ENCODE measurements at places on chromosomes 7 and 10.

GRCh38 chr7:93575555-93576399 is 1.3 kb upstream of the CALCR start:
- no peak for DNase-seq

GRCh38 chr10:93378997-93379730 is 103.0 kb downstream of the MYOF start:
- peak; percentile 52 for DNase-seq

DNA sequence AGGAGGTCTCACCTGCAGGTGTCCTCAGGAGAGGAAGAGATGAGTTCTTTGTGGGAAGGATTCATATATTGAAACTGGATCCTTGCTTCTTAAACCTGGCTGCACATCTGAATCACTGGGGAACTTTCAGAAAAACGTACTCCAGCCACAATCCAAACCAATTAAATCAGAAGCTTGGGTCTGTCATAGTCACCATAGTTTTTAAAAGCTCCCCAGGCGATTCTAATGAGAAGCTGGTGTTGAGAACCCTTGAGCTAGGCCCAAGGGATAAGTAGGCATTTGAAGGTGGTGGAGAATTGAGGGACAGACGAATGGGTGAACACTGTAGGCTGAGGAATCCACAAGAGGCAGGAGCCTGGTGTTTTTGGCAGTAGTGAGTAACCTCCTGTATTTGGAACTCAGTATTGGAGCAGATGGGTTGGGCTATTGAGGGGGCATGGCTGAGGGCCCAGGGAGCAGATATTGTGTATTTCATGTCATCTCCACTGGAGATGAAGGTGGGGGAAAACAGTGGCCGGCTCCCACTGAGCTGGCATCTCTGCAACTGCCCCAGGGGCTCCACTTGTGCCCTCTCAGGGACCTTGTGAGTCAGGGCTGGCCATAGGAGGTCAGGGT is 14.5 kb downstream of the ADCYAP1R1 start:
- no peak for DNase-seq

GRCh38 chr10:97927622-97928021 is 78.0 kb downstream of the GOLGA7B start:
- no peak for DNase-seq

- DNase-seq: no peak
Observed at GRCh38 chr10:58384095-58384494, 1.1 kb upstream of the TFAM start.

- DNase-seq: peak; percentile 90
Observed at GRCh38 chr10:52318822-52319464, 4.9 kb downstream of the DKK1 start.

DNA sequence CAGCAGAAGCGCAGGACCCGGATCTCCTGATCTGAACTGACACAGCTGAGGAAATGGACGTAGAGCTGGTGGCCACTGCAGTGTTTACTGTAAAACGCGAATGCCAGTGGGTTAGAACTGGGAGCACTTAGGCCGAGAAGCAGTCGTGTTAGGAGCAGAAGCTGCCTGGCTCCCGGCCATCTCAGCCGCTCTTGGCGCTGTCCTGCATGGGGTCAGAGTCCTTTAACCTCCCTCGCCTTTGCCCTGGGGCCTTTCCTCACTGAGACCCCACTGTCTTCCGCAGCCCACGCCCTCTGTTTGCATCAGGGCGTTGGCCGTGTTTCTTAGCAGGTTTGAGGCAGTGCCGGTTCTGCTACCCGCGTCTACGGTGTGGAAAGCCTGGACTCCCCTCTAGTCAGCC is 24.6 kb downstream of the DYNC2I1 start:
- no peak for DNase-seq

DNA sequence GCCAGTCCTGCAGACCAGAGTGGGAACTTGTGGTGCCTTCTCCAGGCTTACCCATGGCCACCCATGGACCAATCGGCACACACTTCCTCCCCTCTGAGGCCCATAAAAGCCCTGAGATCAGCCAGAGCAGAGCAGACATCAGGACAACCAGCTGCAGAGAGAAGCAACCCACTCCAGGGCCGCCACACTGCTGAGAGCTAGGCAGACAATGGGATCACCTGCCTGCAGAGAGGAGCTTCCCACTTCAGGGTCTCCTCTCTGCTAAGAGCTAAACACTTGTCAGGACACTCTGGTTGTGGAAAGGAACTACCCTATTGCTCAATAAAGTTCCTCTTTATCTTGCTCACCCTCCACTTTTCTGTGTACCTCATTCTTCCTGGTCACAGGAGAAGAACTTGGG is 34.0 kb downstream of the C7orf25 start:
- DNase-seq: no peak

GRCh38 chr7:39130274-39130673 is 152.6 kb downstream of the POU6F2 start:
- no peak for DNase-seq

DNA sequence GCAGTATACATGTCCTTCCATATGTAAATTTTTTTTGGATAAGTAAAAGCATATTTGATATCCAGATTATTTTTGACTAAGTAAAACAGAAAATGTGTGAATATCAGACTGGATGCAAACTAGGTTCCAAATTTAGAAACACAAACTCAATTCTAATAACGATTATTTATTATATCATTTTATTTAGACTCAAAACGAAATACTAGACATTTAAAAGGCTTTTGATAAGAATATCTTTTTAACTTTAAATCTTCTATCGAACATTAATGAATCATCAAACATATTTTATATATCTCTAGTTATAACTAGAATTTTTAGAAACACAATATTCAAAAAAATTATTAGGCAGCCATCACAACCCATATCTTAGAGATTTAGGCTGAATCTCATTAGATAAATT is 195.2 kb upstream of the KCND2 start:
- no peak for DNase-seq

DNA sequence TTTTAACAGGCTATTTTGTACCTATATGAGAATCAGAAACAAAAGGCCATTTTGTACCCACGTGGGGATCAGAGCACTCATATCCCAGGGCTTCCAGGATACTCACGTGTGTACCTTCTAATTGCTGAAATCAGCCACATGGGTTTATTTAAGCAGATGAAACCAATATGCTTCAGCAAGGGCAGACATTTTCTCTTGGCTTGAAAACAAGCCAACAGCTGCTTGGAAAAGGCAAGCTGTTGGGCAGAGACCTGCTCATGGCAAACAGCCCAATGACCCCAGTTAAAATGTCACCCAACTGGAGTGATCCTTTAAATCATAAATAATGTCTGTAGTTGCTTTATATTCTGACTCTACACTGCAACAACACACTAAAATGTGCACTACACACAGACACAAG is 26.5 kb upstream of the TOMM7 start:
- no peak for DNase-seq

- DNase-seq: no peak
Observed at GRCh38 chr10:4456279-4456678, 369.7 kb upstream of the AKR1E2 start.

DNA sequence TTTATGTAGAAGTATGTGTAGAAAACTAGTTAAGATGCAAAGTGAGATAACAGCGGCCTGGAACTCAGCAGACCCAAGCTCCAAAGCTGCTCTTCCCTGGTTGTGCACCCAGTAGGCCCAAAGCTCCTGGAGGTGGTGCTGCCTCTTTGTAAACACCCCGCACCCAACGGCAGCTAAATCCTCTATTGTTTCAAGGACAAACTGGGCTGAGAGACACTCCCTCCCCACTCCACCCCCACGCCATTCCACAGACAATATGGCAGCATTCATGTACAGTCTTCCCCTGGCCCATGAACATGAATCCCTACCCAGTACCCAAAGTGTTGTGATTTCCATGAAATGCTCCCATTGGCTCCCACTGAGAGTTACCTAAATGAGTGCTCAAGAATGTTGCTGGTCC is 73.5 kb downstream of the VOPP1 start:
- no peak for DNase-seq

GRCh38 chr10:71845410-71846405 is 5.3 kb downstream of the PSAP start:
- DNase-seq: no peak

GRCh38 chr10:114680543-114681117 is 22.6 kb upstream of the ABLIM1 start:
- no peak for DNase-seq

GRCh38 chr10:67036808-67037207 is 111.0 kb downstream of the LRRTM3 start:
- DNase-seq: no peak

DNA sequence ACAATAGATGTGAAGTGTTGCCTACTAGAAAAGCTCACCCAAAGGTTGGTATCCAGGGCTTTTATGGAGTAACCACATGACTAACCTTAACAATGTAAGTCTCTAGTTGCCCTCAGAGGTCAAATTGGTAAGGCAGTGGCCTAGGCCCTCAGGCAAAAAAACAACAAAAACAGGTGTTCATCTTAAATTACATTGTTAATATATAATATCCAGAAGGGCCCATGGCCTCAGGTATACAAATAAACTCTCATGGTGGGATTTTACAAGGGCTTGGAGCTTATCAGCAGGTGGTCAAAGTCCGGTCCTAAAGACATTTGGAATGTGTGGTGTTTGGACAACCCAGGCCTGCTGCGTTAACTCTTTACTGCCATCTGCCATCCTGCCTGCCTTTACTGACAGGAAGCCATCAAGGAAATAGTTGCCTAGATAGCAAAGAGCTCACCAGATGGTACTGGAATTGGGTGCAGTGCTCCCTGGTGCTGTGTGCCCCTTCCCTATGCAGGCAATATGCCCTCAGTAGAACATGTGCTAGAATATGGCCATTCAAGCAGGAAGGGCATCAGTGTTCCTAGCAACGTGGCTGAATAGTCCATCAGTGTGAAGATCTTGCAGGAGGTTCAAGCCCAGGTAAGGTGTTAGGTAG is 36.2 kb downstream of the TOMM7 start:
- DNase-seq: no peak

- no peak for DNase-seq
Observed at GRCh38 chr10:77070346-77070745, 567.3 kb downstream of the KCNMA1 start.

GRCh38 chr10:108801220-108801619 is 1122.1 kb downstream of the XPNPEP1 start:
- DNase-seq: no peak

DNA sequence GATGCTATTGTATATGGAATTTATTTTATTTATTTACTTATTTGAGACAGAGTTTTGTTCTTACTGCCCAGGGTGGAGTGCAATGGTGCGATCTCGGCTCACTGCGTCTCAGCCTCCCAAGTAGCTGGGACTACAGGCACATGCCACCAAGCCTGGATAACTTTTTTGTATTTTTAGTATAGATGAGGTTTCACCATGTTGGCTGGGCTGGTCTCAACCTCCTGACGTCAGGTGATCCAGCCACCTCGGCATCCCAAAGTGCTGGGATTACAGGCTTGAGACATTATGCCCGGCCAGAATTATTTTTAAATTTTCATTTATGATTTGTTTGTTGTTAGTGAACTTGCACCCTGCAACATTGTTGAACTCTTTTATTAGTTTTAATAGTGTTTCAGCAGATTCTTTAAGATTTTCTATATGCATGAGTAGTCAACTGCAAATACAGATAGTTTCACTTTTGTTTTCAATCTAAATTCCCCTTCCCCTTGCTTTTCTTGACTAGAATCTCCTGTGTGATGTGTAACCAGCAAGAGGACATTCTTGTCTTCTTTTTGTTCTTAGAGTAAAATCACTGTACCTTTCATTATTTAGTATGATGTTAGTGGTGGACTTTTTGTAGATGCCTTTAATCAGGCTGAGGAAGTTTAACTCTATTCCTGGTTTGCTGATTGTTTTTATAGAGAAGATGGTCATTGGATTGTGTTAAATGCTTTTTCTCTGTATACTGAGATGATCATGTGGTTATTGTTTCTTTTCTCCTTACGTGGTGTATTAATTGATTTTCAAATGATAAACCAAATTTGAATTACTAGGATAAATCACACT is 27.8 kb downstream of the ZNF33A start:
- no peak for DNase-seq

- DNase-seq: no peak
Observed at GRCh38 chr10:71344154-71344925, 25.3 kb downstream of the SLC29A3 start.

- DNase-seq: no peak
Observed at GRCh38 chr10:93165367-93165766, 91.7 kb downstream of the CYP26A1 start.

- no peak for DNase-seq
Observed at GRCh38 chr7:21131897-21132296, 296.0 kb upstream of the SP4 start.

DNA sequence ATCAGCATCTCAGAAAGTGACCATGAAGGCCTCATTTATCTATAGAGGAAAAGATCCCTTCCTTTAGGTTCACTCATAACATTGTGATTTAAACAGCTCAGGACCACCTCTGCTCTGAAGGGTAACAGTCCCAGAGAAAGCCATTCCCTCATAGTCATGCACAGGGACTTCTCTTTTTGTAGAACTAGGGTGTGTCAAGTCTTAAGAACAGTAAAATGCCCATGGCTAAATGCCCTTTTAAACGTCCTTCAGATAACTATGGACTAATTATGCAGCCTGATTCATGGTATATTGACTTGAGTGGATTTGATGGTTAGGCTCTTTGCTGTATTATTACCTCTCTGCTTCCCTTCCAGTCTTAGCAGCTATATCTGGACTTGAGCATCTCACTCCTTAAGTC is 337.8 kb downstream of the SORCS1 start:
- no peak for DNase-seq

GRCh38 chr7:112744818-112745217 is 45.4 kb downstream of the TMEM168 start:
- no peak for DNase-seq

- peak; percentile 87 for DNase-seq
Observed at GRCh38 chr10:31947144-31947926, 18.7 kb upstream of the ARHGAP12 start.

- no peak for DNase-seq
Observed at GRCh38 chr10:91137822-91138221, 82.6 kb upstream of the PCGF5 start.

DNA sequence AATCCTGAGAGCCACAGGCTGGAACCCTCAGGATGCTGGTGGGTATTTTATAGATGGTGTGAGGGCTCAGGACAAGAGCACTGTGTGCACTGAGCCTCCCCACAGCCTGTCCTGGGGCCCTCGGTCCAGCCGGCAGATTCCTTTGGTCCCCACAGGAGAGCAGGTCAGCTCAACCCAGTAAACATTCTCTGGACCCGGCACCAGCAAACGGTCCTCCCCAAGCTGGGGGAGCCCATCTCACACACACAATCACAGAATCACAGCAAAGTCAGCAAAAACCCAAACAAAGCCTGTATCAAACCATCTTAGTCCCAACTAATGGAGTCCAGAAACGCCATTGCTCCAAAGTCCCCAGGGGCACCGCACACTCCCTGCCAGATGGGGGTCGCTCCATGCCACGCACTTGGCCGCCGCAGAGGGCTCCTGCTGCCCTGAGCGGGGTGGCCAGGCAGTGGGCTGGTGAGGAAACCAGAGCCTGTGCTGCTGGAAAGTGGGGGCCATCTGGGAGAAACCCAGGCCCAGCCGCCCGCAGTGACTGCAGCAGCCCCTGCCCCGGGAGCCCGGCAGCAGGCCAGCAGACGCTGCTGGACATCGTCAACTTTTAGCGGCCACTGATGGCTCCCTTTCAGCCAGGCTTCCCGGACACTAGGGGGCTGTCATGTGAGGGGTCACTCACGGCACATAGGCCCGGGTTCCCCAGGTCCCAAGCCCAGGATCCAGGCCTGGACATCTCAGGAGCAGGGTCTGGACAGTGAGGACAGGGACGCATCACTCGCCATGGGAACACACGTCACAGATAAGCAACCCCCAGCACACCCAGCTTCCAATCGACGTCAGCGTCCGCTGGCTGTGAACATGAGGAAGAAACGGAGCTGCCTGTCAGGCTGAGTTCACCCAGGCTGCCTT is 52.6 kb downstream of the DPYSL4 start:
- no peak for DNase-seq

GRCh38 chr7:29763266-29763665 is 43.0 kb upstream of the WIPF3 start:
- DNase-seq: no peak

Data from dermis microvascular lymphatic vessel endothelial cell (primary cell).